ENCODE measurements at places on chromosomes 7 and 10.

- DNase-seq: no peak
Measured at GRCh38 chr7:83603649-83604048, 45.3 kb downstream of the SEMA3E start.

- no peak for DNase-seq
Measured at GRCh38 chr7:17915168-17915567, 25.1 kb downstream of the SNX13 start.

DNA sequence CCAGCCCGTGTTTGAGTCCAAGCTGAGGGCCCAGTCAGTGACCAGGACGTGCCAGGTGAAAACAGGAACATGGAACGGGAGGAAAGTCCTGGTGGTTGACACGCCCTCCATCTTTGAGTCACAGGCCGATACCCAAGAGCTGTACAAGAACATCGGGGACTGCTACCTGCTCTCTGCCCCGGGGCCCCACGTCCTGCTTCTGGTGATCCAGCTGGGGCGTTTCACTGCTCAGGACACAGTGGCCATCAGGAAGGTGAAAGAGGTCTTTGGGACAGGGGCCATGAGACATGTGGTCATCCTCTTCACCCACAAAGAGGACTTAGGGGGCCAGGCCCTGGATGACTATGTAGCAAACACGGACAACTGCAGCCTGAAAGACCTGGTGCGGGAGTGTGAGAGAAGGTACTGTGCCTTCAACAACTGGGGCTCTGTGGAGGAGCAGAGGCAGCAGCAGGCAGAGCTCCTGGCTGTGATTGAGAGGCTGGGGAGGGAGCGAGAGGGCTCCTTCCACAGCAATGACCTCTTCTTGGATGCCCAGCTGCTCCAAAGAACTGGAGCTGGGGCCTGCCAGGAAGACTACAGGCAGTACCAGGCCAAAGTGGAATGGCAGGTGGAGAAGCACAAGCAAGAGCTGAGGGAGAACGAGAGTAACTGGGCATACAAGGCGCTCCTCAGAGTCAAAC is 5.2 kb downstream of the GIMAP5 start:
- DNase-seq: no peak

GRCh38 chr7:98276241-98276761 is 5.2 kb upstream of the BRI3 start:
- no peak for DNase-seq

DNA sequence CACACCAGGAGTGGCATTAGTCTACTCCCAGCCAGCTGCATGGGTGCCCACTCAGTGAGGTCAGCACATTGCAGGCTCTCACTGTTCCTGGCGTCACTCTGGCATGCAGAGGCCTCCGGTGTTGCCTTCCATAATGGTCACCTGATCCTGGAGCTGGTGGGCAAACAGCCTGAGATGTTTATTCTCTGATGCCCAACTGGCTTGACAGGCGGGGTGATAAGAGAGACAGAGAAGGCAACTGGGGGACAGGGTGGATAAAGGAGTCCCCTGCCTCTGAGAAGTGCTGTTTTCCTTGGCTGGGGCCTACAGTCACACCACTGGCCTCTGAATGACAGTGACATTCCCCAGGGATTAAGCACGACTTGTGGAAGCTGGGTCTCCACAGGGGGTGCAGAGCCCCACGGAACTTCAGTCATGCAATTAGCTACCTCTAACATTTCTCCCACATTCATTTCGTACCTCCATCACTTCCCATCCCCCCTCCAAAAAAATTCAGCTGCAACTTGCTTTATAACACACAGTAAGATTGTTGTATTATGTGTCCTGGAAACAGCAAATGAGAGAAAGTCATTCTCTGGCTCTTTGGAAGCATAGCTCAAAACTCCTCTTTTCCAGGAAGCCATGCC is 7.1 kb upstream of the RBM20 start:
- no peak for DNase-seq

DNA sequence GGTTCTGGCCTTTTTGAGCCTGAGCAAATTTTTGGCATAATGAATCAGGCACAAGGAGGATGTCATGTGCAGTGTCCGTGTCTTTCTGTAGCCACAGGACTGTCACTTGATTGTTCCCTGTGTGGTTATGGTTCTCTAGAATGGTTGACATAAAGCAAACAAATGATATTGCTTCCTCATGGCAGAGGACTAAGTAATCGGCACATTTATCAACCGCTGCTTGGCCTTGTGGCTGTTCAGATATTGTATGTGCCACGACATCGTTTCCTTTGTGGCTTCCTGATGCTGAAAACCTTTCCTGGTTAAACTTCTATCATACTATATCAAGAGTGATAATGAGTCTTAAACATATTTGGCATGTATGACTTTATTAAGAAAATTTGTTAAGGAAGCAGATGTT is 598.8 kb downstream of the SUGCT start:
- DNase-seq: no peak

DNA sequence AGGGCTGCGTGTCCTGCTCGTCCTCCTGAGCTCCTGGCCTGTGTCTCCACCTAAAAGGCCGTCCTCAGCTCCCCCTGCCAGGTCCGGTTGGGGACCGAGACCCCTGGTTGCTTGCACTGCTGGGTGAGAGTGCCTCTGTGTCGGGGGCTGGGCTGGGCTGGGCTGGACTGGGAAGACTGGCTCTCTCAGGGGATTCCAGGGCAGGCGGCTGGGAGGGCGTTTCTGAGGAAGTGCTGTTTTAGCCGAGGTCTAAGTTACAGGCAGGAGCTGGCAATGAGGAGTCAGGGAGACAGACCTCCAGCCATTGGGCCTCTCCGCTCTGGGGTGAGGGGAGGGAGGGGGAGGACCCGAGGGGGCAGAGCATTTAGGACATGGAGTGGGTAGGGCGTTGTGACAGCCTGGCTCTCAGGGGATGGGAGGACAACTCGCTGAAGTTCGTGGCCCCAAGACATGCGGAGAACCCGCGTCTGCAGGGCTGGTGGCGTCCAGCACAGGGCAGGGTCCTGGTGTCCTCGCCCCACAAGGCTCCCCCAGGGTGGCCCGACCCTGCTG is 20.9 kb downstream of the FOXK1 start:
- no peak for DNase-seq

DNA sequence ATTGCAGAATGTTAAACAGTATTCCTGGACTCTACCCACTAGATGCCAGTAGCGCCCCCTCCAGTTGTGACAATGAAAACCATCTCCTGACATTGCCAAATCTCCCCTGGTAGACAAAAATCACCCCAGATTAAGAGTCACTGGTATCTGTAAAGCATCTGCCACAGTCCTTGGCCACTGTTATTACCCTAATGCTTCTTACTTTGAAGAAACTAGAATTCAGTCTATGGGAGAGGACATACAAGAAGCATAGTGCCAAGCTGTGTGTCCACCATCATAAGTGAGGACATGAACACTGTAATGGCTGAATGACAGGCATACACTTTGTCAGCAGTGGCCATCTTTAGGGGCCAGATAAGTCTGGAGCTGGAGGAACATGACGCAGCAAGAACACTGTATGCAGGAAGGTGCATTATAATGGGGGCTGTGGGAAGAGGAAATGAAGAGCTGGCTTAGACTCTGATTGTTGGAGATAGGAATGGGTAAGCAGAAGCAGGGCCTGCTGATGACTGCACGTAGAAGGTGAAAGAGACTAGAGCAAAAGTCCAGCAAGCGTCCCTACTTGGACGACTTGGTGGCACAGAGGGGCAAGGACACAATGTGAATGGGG is 32.5 kb downstream of the CBX3 start:
- no peak for DNase-seq

DNA sequence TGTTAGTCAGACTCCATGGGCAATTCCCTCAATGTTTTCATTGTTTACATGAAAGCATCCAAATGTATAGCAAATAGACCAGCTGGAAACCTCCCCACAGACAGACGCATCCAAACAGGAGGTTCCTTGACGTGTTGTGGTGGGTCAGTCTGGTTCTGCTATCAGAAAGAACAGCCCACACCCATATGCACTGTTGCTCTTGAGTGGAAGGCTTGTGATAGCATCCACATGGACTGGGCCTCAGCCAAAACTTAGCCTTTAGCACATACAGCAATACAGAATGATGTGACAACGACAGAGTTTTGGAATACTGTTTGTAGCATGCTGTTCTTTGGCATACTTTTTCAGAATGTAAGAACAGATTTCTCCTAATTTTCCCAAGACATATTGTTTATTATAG is 299.2 kb upstream of the ETV1 start:
- DNase-seq: no peak

- no peak for DNase-seq
Measured at GRCh38 chr7:131046246-131046645, 281.4 kb upstream of the MKLN1 start.

DNA sequence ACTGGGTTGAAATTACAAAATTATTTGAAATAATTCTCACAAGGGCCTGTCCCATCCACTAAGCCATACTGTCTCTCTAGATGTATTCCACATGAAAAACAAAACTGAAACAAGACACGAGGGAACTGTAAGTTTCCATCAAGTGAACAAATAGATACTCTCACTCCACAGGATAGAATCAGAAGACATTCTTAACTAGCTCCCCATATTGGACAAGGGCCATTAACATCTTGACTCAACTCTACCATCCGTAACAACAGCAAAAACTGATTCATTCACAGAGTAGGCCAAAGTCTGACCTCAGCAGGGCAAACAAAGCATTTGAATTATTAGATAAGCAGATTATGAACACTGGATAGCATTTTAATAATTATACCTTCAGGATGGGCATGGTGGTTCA is 29.1 kb downstream of the UBE2H start:
- DNase-seq: peak; percentile 75
